ENCODE measurements at places on chromosomes 12 and 14.
A peak's percentile ranks its signal among the peaks of the same experiment; 100 is the strongest.

DNA sequence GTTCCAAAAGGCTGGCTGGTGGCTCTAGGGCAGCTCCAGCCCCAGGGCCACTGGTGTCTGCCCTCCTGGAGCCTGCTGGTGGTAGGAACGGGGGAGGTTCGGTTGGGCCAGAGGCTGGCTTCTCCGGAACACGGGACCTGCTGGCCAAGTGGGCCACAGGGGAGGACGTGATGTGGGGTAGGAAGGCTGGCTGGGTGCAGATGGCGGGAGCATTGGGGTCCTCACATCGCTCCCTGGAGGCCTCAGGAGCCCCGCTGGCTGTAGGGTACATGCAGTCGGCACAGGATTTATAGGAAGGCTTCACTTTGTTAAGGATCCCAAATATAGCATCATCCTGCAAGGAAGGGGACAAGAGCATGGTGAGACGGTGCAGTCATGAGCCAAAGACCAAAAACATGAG is 57.6 kb upstream of the CORO1C start:
- no peak for DNase-seq

DNA sequence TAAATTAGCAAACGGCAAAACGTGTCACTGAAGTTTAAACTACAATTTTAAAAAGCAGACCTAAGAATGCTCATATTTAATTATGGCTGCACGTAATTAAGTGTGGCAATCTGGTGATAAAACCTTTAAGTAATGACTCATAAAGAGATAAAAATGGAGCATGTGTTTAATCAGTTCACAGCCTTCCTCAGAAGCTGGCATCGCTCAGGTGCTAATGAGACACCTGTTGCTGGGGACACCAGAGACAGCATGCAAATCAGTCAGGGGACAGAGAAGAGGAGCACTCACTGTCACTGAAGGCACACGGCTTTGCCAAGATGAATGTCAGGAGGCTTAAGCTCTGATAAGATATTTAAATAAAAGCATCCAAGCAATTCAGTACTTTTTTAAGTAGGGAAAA is 840.3 kb downstream of the GALC start:
- DNase-seq: no peak

- no peak for DNase-seq
These were observed 6.0 kb downstream of the C2CD5 start for GRCh38 chr12:22538311-22538710.

GRCh38 chr12:39887856-39888255 is 218.0 kb downstream of the SLC2A13 start:
- no peak for DNase-seq

DNA sequence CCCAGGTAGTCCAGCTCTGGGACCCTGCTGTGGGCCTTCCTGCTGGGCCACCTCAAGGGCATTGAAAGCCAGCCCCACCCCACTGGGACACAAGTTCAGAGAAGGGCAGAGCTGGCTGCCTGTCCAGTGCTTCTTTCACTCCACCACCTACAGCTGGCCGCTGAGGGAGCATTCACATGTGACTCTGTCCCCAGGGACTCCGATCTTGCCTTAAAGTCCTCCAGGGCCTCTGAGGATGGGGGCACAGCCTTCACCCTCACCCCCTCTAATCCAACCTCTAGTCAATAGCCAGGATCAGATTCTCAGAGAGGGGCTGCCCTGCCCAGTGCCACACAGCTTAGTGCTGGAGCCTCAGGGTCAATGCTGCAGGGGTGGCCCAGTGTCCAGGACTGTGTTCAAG is 5.0 kb upstream of the CYP46A1 start:
- no peak for DNase-seq

- DNase-seq: peak; percentile 21
These were observed 3.6 kb upstream of the SLC7A8 start for GRCh38 chr14:23186913-23187654.

DNA sequence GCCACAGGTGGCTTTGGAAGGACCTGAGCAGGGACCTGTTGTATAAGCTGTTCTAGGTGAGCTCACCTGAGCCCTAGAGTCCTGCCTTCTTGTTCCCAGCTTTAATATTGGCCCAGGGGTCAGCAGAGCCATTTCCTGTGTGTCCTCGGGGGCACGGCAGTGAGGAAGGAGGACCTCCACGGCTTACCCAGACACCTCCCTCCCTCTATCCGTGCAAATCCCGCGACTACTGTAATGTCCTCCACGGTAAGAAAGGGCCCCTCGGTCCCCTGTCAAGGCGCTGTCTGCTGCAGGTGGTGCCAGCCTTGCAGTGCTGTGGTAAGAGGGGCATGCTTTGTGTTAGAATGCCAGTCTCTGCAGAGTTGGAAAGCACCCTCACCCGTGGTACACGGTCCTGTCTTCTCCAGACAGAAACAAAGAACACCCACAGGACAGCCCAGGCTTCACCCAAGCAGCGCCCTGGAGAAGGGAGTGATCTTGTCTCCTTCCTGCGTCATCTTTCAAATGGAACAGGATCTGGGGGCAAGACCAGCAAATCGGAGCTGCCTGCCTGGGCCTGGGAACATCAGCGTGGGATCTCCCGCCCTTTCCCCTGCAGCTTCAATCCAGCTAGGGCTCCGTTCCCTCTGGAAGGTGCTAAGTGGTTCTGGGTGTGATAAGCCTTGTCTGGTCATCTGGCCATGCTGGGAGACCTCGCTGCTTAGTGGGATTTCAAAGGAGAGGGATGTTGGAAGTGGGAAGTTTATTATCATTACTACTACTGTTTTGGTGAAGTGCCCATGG is 20.2 kb upstream of the FZD10 start:
- DNase-seq: no peak

DNA sequence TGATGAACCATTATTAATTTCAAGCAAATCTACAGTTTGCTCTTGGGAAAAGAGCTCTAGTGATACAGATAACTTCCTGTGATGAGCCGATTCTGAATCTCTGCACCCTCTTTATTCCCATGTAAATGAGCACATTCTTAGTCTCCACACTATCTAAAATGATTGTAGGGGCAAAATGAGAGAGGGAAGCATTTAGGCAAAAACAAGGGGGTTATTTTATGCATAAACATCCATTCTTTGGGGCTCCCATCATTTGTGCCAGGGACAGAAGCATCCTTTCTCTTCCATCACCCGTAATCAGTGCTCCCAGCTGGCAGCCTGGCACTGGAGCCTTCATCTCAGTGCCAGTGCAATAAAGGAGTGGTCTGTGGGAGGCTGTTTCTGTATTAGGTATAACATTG is 1.7 kb upstream of the GPD1 start:
- no peak for DNase-seq

DNA sequence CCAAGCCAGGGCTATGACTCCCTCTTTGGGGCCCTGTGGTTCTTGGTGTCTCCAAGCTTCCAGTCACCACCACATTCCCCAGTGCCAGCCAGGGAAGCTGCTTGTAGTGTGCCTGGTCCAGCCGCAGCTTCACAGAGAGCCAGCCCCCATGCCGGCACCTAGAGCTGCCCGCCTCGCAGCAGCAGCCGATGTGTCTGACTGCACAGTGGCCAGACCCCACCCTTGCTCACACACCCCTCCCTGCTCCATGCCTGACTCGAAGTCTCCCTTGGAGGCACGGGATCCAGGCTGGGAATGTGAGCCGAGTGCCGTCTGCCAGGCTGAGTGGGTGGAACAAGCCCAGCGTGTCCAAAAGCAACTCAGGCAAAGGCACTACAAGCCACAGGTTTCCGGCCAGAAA is 123.3 kb upstream of the SFSWAP start:
- DNase-seq: no peak

DNA sequence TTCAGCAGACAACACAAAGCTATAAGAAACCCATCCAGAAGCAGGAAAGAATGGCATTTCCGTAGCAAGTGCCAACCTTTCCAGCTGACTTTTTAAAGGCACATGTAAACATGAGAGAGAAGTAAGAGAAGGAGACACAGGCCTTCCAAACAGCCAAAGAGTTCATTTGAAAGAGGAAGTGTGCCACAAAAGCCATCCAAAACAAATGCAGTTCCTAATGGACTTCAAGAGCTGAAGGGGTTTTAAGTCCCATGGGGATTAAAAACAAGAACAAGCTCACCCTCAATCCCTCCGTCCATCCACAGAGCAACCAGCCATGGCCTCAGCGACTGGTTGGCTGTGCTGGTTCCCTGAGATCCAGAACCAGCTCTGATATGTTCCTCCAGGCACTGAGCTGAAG is 4.5 kb upstream of the DPF3 start:
- no peak for DNase-seq

GRCh38 chr14:51092965-51093364 is 1.9 kb downstream of the TRIM9 start:
- DNase-seq: no peak

- DNase-seq: no peak
These were observed 4.0 kb upstream of the RNASE4 start for GRCh38 chr14:20680363-20680762.

DNA sequence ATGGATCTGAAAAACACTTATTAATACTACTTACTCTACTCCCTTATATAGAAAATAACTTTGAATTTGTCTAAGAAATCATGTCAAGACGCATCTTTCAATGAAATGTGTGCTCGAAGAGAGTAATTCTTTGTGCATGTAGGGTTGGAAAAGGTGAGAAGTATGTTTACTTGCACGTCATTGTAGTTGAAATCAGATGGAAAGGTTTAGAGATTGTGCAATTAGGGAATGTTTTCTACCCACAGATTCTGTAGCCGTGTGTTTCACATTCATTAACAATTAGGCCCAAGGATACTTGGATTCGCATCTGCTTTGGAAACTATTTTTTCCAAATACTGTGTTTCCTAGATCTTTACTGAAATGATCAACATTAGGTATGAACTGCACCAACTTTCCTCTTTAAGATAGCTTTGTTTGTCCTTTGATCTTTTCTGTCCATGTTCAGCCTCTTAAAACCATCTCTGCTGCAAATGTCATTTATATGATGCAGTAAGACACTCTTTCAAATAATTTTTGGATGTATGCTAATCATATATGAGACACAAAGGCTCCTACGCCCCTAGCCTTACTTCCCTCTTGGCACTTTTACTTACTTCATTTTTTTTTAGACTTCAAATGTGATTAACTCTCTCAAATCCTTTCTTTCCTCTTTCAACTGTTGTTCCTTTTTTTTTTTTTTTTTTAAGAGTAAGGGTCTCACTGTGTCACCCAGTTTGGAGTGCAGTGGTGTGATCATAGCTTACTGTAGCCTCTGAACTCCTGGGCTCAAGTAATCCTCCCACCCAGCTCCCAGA is 58.0 kb upstream of the PSMA6 start:
- no peak for DNase-seq

- no peak for DNase-seq
These were observed 66.1 kb downstream of the C14orf132 start for GRCh38 chr14:96105089-96105925.

GRCh38 chr12:64720884-64721283 is 38.3 kb downstream of the GNS start:
- DNase-seq: no peak

All from DMS153 (cell line).